ENCODE measurements at places on chromosomes 2 and 18.
A peak's percentile ranks its signal among the peaks of the same experiment; 100 is the strongest.

DNA sequence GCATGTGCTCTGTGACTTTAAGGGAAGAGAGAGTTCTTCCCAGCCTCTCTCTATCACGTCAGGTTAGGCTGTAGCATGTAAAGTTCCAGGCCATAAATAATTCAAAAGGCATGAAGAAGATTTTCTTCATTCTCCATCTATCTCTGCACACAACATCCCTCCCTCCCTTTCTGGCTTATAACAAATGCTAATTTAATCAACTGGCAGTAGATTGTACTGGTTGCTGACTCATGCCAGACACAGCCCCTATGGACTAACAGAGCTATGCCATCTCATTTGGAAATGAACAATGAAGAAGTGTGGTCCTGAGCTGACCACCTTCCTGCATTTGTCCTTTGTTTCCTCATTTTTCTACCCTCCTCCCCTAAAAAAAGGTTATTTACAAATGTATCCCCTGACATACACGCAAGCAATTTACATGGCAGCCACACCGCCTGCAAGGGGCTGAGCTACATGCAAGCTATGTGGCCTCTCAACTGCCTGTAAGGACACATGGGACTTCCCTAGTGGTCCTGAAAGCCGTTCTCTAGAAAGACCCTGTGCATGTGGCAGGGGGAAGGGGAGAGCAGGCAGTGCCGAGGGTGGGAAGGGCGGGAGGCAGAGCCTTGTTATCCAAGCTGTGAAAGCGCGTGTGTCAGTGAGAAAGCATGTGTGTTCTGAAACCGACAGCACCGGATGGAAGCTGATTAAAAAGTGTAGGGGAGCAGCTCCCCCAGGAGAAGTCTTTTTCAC is 90.9 kb upstream of the KLF7 start:
- DNase-seq, result no peak

DNA sequence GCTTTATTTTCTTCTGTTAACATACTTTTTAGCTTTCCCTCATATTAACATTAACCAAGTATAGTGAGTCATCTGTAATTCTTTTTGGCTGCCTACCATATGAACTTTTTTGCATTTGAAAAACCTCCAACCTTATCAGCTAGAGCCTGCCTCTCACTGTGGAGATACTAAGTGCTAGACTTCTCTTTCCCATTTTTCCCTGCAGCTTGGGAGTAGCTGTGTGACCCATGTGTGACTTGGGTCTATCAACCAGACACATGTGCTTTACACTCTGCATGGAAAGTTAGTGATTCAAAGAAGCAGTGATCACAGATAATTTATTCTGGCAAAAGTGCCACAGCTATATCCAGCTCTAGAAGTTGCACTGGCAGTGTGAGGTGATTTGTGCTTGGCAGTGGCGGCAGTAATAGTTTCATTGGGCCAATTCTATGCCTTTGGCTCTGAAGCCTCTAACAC is 36.3 kb downstream of the PREPL start:
- no peak for DNase-seq

GRCh38 chr2:80926168-80926567 is 621.6 kb upstream of the LRRTM1 start:
- DNase-seq, result no peak

DNA sequence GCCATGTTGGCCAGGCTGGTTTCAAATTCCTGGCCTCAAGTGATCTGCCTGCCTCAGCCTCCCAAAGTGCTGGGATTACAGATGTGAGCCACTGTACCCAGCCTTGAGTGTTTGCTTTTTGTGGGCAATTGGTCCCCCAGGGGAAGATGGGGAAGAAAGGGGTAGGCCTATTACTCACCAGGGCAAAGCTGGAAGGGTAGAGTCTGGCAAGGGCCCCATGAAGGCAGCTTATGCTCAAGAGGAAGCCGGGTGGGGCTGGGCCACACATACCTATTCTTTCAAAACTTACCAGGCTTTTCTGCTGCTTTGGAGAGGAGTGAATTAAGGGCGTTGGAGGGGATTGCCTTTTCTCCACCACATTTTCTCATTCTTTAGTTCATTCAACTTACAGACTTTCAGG is 24.5 kb upstream of the CD28 start:
- DNase-seq, result no peak

GRCh38 chr2:206693399-206694137 is 24.6 kb downstream of the DYTN start:
- DNase-seq, result no peak

DNA sequence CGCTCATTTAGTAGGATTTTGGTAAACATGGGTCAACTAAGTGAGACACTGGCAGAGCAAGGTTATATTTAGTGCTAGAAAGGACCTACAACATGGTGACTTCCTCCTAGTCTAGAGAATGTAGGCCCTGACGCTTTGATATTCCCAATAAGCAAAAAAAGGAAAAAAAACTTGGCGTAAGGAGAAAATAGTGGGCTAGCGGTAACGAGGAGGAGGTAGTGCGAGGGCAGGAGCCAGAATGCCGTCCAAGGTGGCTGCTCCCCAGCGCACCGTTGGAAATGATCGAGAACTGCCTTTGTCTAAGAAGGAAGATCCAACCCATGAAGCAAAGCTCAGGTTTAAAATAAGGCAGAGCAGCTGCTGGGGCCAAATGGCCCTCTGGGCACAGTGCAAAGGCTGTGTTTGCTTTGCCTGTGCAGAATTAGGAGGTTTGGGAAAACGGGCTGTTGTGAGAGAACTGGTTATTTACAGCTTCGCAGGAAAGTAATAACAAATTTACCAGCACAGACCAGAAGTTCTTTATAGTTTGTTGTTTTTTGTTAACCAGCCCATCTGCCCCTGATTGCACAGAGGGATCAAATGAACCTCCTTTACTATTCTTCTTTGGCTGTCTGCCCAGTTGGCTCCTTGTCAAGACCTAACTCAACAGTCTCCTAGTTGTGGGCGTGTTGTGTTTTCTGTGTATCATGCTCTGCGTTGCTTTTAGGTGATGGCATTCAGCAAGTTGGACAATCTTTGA is 86.6 kb downstream of the ITGB1BP1 start:
- DNase-seq, result no peak

DNA sequence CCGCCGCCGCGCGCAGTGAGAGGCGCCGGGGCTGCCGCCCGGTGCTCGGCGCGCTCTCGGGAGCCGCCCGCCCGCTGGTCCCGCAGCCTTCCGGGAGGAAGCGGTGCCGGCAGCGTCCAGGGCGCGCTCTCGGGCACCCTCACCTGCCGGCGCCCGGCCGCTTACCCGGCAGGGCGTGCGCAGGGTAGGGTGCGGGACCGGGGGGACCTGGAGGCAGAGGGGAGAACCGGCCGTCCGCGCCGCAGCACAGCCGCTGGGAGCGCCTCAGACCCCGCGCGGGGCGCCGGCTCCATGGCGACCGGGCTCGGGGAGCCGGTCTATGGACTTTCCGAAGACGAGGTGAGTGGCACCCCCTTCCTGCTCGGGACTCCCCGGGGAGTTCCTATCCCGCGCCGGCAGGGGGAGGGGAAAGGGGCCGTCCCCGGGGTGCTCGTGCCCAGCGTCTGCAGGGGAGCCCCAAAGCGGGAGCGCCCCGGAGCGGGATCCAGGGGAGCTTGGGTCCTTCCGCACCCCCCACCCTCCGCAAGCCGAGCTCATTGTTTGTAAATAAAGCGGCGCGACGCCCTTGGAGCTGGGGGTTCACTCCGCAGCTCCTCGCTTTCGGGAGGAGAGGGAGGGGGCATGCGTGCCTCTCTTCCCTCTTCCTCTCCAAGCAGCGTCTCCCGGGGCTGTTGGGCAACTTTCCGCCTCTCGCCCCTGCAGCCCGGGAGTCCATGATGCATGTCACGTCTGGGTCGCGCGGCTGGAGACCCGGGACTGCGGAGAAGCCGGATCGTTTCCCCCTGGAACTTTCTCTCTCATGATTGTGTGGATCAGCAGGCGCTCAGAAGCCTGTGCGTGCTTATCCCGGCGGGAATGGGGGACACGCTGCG is 580 bp downstream of the NEDD4L start:
- DNase-seq, result peak; percentile 31

DNA sequence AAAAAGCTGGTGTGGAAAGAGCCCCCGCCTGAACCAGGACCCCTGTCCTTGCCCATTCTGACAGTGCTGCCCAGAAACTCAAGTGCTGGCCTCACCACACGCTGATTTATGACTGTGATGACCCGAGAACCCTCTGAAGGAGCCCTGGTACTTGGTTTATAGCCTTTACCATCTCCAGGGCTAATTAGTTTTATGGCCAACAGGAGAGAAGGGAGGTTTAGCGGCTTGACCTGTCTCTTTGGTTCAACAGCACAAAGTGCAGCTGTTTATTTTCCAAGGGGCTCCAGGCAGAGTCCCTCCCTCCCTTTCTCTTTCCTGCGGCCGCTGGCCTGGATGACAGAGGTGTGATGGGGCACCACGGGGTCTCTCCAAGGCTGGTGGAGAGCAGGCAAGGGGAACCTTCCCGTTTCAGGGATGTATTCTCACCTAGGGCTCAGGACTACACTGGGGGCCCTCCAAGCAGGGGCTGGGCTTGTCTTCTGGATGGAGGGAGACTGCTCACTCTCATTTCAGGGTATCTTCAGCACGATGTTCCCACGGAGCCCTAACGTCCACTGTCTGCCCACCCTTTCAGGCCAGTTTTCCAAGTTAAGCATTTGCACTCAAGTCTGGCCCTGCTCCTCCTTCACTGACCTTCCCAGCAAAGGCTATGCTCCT is 174.2 kb upstream of the GLI2 start:
- DNase-seq, result no peak

DNA sequence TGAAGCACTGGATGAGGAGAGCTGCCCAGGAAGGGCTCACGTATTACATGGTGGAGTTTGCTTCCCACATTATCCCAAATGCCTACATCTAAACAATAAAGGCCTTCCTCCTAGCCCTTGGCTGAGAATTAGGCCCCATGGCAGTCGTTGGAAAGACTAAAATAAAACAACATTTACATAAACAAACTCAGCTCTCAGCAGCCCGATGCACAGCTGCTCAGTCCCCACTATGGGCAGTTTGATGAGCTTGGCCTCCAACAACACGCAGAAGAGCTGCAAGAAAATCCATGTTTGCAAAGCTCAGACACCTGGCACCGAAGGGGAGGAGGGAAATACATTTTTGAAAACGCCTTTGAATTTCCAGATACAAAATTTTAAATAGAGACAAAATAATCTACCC is 352.4 kb downstream of the EIPR1 start:
- no peak for DNase-seq

- DNase-seq, result no peak
Observed at GRCh38 chr2:13813236-13813635, 819.3 kb upstream of the LRATD1 start.

DNA sequence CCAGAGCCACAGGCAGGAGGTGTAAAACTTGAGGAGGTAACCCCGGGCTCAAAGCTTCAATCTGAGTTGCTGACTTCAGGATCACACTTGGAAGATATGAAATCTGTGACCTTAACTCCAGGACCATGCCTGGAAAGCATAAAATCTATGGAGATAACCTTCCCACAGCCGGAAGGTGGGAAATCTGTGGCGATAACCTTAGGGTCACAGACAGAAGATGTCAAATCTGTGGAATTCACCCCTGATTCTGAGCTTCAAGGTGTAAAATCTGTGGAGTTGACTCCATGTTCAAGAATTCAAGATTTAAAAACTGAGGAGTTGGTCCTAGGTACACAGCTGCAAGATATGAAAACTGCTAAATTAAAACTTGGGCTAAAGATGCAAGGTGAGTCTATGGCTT is 11.6 kb upstream of the ZNF512 start:
- DNase-seq, result no peak

DNA sequence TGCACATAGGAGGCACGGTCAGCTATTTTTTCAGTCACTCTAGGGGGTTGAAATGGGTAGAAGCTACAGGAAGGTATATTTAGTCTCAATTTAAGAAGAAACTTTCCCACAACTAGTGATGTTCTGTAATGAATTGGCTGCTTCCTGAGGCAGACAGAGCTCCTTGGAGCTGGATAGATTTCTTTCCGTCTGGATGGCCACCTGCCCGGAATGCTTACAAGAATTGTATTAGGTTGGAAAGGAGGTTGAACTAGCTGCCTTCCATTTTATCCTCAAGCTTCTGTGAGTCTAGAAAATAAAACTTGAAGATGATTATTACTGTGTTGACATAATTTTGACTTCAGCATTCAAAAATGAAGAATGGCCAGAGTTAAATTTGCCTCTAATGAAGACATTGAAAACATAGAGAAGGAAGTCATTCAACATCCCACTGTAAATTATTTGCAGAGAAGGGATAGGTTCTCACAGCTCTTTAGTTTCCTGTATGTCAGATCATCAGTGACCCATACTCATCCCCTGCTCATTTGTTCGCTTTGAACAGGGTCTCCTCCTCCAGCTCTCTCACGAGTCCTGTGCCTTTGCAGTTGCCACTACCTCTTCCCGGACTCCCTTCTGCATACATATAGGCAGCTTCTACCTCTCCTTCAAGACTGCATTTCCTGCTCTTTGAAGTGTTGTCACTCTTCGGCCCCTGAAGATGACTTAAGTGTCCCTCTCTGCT is 88.8 kb downstream of the CRIM1 start:
- no peak for DNase-seq

DNA sequence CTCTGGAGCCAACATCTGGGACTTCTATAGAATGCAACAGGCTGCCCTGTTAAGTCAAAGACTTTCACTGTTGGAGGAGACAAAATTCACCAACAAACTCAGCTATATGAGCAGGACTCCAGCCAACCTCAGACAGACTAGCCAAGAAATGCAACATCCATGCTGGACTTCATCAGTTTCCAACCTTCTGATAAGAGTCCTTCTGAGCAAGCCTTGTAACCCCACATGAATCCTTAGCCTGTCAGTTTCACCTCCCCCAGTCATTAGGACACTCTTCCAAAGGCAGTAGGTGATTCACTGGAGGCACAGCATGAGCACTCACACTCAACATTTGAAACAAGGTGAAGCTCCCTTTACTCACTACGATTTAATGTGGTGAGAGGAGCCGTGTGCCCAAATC is 5.8 kb downstream of the TBC1D8 start:
- DNase-seq, result no peak

- no peak for DNase-seq
Observed at GRCh38 chr18:32167980-32168730, 21.7 kb upstream of the MEP1B start.

DNA sequence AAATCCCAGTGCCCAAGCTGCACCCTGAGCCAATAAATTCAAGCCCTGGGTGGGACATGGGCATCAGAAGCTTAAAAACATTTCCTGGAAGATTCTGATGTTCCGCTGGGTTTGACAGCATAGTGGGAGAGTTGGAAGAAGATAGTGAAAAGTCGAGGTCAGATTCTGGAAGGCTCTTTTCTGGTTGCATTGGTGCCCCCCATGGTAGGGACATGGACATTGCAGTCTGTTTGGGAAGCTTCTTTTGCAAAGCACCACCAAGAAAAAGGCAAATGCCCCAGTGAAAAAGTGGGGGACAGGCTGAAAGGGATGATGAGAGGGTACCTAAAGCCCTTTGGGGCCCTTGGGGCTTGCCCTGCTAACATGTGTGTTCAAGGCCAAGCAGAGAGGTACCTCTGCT is 21.0 kb downstream of the MERTK start:
- no peak for DNase-seq
